ENCODE measurements at places on chromosomes 16 and 17.

DNA sequence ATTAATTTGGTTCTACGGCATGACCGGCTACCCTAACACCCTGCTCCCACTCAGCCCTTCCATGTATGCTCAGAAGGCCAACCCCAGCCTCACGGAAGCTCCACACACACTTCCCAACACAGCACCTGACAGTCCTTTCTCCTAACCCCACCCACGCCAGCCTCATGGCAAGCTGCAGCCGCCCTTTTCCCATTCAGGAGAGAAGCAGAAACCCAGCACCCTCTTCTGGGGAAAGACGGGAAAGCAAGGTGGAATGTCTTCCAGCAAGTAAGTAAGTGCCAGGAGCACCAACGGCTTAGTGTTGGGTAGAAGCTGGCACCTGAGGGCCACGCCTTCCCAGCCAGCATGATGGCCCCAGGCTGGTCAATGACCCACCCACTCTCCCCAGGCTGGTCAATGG lies 32.1 kb downstream of the ABR start:
- DNase-seq: no peak

DNA sequence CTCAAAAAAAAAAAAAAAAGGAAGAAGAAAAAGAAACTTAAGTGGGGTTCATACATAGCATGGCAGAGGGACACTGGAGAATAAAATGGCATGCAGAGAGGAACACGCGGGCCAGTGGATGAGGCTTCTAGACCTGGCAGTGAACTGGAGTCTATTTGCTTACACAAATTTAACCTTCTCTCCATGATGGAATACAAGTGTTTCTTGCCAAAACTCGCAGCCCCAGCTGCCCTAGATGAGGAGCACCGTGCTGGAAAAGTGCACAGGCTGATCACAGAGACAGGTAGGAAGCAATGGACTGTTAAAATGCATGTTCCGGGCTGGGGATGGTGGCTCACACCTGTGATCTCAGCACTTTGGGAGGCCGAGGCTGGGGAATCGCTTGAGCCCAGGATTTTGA lies 9.3 kb downstream of the SSTR2 start:
- DNase-seq: no peak

DNA sequence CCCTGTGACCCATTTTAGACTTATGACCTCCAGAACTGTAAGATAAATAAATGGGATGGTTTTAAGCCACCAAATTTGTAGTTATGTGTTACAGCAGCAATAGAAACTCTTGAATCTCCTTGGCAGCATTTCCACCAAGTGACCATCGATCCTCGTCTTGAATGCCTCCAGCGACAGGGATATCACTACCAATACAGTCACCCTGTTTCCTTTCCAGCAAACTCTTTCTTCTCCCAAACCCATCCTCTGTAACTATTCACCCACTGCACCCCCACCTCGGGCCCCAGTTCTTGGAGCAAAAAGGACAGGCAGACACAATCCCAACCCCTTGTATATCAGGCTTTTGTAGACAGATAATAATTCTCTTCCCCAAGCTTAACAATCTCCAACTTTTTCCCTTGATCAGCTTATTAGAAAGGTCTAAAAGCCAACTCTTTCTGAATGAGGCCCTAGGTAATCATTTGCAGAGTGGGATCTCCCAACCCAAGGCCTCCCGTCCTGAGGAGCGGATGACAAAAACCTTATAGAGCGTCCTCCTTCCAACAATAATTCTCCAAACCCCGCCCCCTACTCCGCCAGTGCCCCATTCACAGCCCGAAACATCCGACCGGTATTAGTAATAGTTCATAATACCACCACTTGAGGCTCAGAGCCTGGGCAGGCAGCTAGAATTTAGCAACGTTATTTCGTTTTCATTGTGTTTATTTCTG lies 14.7 kb upstream of the PLLP start:
- no peak for DNase-seq

GRCh38 chr16:1288813-1289476 lies 20.5 kb upstream of the UBE2I start:
- DNase-seq: no peak

DNA sequence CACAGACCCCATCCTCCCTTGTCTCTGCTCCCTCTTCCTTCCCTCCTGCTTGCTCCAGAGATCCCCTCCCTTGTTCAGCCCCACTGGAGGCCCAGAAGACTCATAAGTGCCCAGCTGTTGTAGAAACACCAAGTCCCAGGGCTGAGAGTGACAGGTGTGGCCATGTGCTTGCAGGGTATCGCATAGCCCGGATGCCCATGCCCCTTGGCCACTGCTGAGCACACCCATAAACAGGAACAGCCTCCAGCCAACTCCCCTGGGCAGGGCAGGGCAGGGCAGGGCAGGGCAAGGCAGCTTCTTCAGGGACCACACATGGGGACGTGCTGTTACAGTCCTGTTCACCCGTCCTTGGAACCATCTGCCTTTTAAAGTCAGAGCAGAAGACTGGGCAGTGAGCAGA lies 2.0 kb downstream of the CACNG1 start:
- no peak for DNase-seq

DNA sequence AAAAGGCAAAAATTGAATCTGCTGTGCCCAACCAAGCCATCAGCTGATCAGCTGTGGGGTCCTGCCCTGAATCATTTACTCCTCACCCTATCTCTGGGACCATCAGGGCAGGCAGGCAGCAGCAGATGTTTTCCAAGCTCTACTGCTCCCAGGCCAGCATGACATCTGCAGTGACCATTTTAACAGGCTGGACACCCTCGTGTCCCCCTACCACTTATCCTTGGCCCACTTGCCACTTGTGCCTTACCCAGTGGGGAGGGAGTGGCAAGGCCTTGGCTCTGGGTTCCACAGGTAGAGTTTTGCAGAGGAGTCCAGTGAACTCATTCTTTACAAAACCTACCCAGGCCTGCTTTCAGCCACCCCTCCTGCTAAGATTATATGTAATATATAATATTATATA lies 12.0 kb upstream of the CA4 start:
- no peak for DNase-seq

- no peak for DNase-seq
Measured at GRCh38 chr16:9840761-9841665, 341.2 kb downstream of the GRIN2A start.

DNA sequence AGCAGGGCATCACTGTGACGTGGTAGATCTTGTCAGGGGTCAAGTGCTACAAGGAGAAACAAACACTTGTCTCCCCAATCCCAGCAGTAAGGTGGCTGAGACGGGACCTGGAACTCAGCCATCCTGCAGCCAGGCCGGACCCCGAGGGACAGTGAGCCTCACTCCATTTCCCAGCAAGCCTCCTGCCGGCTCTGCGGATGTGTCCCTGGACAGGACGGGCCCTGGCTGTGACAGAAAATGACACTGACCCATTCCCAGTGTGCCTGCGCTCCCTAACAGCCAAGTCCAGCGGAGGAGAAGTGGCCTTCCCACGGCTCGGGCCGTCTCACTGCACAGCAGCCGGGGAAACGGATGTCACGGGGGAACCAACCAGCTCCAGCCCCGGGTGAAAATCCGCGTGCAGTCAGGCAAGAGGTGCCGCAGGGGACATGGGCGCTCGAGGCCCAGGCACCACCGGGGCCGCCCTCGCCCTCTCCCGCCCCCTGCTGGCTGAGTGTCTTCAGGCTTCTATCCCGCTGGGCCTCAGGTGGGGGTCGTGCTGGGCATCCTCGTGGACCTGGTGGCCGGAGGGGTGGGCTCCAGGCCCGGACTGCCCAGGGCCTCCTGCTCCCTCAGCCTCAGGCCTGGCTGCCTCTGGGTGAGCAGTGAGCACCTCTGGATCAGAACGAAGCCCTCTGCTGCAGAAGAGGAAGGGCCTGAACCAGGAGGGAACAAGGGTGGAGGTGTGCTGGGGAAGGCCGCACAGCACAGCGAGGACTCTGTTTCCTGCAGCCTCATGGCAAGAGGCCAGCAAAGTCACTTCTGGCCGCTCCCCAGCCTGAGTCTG lies 6.7 kb downstream of the HAGHL start:
- DNase-seq: no peak

GRCh38 chr17:29505836-29506235 lies 61.0 kb downstream of the ABHD15 start:
- DNase-seq: no peak

DNA sequence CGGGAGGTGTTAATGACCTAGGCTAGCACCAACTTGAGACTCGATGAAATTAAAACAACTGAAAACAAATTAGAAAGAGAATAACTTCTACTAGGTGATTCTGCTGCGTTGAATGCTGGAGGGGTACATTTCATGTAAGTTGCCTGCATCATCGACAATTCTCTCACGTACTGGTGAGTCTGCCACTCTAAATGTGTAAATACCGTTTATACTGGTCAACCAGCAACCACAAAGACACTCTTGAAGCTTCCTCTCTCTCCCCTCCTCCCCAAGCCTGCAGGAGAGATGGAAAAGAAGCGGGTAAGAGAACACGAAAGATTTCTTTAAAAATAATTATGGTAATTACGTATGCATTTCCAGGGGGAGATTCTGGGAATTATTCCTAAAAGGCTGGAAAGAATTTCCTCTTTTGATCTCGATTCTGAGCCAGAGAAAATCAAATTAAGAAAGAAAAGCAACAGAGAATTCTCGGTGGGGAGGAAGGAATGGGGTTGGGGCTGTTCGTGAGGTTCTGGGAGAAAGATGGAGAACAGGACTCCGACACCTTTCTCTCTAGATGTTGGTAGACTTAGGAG lies 68.6 kb upstream of the MRTFB start:
- no peak for DNase-seq

- DNase-seq: no peak
Measured at GRCh38 chr17:64250233-64250835, 12.7 kb downstream of the TEX2 start.

- DNase-seq: no peak
Measured at GRCh38 chr17:80781807-80782277, 209.8 kb upstream of the CHMP6 start.

DNA sequence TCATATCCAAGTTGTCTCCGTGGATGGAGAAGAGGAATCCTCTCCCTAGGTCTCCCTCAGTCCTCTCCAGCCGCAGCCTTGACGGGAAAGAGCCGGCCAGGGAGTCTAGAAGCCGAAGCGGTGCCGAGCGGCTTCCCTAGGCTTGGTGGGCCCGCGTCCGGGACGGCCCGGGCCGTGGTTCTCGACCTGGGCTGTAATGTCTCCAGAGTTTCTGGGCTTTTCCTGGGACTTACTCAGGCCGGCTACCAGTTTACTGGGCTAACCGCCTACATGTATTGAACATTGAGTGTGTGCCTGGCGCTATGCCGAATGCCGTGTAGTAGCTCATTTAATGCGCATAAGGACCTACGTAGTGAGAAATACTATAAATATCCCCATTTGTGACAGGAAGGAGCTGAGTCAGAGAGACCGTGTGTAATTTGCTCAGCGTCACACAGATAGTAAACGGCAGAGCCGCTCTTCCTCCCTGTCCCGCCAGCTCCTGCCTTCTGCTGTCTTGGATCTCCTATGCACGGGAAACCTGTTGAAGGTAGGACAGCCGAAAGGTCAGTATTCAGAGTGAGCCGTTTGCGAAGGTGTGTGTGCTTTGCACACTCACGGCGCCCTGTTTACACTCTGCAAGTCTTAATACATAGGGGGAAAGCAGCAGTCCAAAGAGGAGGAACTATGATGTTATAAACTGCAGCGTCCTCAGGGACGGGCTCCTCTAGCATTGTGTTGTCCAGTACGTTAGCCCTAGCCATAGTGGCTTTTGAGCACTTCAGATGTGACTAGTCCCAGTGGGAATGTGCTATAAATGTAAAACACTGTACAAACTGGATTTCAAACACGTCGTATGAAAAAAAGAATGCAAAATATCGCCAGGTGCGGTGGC lies 723 bp upstream of the SPAG5 start:
- no peak for DNase-seq

DNA sequence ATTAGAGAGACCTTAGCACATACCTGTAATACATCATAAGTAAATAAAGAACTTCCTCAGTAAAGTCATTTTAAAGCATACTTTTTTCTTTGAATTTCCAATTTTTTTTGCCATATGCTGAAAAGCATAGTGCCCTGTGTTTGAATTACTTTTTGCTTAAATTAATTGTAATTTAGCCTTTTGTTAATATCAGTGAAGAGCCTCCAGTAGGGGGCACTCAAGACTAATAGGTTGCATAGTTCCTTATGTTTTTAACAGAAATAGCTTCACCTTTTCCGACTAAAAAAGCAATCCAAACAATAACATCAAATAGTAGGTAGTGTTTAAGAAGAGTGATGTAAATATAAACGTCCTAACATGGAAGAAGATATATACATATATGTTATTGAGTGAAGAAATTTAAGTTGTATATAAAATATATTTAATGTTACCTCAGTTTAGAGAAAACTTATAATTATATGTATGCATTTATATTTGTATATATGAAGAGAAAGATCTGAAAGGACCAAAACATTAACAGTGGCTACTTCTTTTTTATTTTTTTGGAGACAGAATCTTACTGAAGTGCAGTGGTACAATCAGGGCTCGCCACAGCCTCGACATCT lies 18.6 kb downstream of the RAD51C start:
- no peak for DNase-seq

GRCh38 chr17:76987486-76988093 lies 119.4 kb downstream of the MGAT5B start:
- DNase-seq: no peak

DNA sequence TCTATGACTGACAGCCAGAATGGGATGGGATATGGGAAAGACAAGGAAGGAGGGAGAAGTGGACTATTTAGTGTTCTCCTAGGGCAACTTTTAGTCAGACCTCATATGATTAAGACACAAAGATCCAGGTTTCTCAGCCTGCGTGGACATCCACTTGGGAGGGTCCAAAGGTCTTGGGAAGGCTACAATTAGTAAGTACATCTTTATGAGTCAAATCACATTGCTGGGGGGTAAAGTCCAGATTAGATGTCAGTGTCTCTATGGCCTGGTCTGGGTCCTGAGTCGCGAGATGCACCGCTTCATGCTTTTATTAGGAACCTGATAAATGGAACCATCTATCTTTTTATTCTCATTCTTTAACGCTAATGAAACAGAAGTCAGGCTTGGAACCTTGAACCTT lies 378.4 kb upstream of the ASIC2 start:
- DNase-seq: no peak

- no peak for DNase-seq
Measured at GRCh38 chr17:38591759-38592241, 14.0 kb downstream of the SRCIN1 start.

DNA sequence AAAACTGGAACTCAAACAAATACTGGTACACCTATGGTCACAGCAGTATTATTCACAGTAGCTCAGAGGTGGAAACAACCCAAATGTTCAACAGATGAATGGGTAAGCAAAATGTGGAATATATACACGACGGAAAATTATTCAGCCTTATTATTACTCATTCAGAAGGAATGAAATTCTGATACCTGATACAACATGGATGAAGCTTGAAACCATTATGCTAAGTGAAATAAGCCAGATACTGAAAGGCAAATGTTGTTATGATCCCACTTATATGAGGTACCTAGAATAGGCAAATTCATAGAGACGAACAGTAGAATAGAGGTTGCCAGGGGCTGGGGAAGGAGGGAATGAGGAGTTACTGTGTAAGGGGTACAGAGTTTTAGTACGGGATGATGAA lies 27.1 kb upstream of the MYLK3 start:
- DNase-seq: no peak

Data from renal cortex interstitium (tissue), 15 donors.